ENCODE measurements at places on chromosomes 1 and 21.
A peak's percentile ranks its signal among the peaks of the same experiment; 100 is the strongest.

DNA sequence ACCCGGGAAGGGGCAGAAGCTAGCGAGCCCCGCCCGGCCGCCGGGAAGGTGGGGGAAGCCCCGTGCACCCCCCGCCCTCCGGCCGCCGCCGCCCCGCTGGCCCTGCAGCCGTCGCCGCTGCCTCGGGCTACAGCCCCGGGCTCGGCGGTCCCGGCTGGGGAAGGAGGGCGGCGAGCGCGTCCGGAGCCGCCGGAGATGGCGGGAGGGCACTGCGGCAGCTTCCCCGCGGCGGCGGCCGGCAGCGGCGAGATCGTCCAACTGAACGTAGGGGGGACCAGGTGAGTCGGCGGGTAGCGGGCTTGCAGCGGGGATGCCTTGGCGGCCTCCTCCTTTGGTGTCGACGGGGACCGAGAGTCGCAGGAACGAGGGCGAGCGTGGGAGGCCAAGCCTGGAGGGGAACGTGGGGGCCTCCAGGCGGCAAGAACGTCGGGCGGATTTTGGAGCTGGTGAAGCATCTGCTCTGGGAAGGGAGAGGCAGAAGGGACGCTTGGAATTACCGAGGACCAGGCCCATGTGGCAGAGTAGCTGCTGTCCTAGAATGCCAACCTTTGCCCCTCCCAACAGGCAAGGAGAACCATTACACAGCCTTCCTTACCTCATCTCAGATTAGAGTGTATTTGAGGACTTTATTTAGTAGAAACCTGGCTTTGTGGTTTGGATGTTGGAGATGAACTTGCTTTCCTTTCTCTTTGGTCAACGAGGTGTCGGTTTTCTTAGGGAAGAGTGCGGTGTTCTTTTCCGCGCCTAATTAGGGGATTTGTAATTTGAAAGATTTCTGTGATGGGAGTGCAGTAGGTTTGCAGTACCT, 591 bp downstream of the KCTD3 start:
- DNase-seq, result no peak

- no peak for DNase-seq
Observed at GRCh38 chr1:204294357-204294756, 65.4 kb downstream of the PLEKHA6 start.

GRCh38 chr1:234550341-234551031, 59.5 kb downstream of the IRF2BP2 start:
- DNase-seq, result no peak

- DNase-seq, result no peak
Observed at GRCh38 chr1:5610432-5610831, 381.8 kb downstream of the NPHP4 start.

DNA sequence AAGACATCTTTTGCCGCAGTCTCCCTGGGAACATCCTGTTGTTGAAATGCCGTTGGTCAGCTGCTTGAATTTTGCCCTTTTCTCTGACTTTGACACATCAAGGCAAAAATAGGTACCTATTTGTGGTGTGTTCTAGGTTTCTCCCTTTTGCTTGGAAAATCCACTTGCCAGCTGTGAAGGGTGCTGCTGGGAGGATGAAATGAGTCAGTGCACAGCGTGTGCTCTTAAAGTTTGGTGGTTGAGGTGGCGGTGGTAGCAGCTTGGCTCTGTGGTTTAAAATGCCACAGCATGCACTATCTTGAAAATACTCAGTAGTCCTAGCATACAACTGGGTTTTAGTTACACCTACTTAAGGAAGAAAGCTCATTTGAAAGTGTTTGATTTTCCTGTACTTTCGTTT, 183.8 kb downstream of the DHRS3 start:
- DNase-seq, result peak; percentile 55

GRCh38 chr1:205348554-205349487, 7.9 kb downstream of the KLHDC8A start:
- DNase-seq, result no peak

DNA sequence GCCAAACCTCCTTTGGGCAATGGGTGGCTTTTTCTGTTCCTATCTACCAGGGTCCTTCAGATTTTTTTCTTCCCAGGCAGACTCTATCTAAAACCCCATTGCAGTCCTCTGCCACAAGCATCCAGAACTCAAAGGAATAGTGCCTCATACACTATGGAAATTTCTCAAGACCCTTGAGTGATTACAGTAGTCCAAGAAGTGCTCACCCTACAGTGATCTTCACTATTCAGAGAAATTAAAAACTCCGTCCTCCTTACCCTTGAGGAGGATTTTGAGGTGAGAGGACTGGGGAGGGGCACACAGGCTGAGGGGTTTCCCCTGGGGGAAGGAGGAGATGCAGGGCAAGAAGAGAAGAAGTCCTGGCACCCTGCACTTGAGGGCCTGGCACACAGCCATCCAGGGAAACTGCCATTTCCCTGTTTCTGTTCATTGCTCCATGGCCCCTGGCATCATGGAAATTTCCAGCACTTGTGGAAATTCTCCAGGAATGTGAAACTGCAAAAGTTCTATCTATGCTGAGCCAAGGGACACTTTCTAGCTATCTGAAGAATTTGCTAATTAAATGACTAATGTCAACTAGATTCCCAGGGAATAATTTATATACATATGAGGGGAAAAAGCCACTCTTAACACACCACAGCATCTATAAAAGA, 102.5 kb upstream of the ATP1B1 start:
- DNase-seq, result no peak

GRCh38 chr1:103194984-103195383, 86.7 kb upstream of the COL11A1 start:
- no peak for DNase-seq

DNA sequence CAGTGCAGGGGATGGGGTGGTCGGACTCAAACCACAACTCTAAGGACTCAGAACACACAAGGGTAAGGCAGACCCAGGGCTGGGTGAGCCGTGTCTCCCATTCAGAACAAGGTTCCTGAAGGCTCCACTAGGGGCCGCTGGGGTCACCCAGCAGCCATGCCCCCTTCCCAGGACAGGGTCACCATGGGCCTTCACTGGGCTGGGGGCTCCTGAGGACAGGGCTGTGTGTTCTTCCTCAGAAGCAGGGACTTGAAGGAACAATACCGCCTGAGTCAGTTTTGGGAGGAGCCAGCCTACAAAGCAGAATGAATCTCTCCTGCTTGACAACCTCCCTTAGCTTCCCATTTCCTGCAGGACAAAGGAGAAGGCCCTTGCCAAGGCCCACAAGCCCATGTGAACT, 15.4 kb downstream of the RIMS3 start:
- no peak for DNase-seq

GRCh38 chr21:26389971-26390641, 183.0 kb downstream of the CYYR1 start:
- no peak for DNase-seq

DNA sequence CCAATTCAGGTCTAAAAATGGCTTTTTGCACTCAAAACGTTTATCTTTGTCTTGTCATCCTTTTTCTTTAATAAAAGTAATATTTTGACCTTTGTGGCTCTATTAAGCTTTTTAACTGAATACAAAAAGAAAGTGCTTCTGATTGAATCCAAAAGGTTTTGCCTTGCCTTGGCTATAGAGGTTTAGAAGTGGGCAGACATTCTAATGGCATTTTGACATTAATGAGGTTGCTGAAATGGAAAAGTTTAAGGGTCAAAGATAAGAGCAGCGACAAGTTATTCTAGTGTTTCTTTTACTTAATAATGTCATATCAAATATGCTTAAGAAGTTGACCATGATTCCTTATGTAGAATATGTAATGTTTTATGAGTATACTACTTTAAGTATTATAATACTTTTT, 120.2 kb downstream of the ADGRL2 start:
- DNase-seq, result no peak

DNA sequence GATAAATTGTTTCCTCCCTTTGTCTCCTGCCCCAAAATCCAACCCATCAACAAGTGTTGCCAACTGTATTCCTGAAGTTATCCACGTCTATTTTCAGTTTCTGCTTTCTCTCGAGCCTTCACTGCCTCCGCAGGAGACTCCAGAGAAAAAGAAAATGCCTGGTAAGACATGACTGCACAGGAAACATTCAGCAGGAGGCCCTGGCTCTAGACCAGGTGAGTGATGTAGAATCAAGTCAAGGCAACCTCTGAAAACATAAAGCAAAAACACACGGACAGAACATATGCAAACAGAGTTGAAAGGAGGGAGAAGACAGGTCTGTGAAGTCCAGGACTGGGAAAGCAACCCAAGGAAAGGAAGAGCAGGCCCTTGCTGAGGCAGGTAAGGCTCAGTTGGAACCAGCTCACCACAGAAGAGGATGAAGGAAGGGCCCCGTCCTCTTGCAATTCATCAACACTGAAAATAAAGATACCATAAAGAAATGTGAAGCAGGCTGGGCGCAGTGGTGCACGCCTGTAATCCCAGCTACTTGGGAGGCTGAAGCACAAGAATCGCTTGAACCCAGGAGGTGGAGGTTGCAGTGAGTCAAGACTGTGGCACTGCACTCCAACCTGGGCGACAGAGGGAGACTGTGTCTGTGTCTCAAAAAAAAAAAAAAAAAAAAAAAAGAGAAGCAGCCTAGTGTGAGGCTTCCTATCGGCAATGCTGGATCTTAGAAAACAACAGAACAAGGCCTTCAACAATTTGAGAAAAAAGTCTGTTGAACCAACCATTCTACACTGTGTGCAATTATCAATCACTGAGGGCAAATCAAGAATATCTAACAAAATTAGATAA, 8.8 kb downstream of the NOL9 start:
- no peak for DNase-seq

GRCh38 chr1:212901290-212901689, 43.2 kb downstream of the FLVCR1 start:
- no peak for DNase-seq

DNA sequence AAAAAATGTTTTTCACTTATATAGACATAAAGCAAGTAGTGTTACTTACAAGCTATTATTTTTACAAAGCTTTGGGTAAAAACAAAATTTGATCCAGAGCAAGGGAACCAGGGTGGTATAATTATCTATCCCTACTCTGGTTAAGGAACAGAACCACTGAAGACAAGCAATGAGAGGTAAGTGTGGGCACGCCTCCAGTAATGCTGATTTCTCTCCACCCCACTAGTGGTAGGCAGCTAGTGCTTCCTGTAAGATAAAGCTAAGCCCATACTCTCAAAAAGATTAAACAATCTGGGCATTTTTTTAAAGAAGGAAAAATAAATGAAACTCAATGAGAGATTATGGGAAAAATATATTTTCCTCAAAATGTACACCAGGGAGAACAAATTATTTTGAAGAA, 22.1 kb downstream of the TFB2M start:
- no peak for DNase-seq

Measured in stimulated activated CD8-positive, alpha-beta memory T cell treated with anti-CD3 and anti-CD28 coated beads, Interleukin-12 subunit alpha, Interleukin-12 subunit beta, amount 100 ng/mL, for 1 hour (primary cell).